Activated CD8-positive, alpha-beta T cell treated with anti-CD3 and anti-CD28 coated beads for 36 hours (primary cell): ENCODE measurements at places on chromosomes 6 and 20. TPM values are rescaled to one million over a fixed set of nuclear protein-coding genes. Genes with fewer than 3 reads are reported as not detected.

- H3K36me3 ChIP-seq = peaks cover 73% of the 10 kb centered on the region
- DNase-seq = no peak
- H3K27me3 ChIP-seq = no peaks in the 10 kb centered on the region
- no peak overlapping the region for H3K27ac ChIP-seq
- no peak overlapping the region for H3K4me3 ChIP-seq
Measured at GRCh38 chr6:121157906-121158305, 176.4 kb downstream of the TBC1D32 start.

The PEX7 gene
- total RNA-seq = 6.0 TPM

The SPATA2 gene
- 6.2 TPM for total RNA-seq

The STMN3 gene
- 18.4 TPM for total RNA-seq
